NCI-H69 (cell line): ENCODE measurements at places on chromosomes 4 and X.

- peak; percentile 25 for DNase-seq
Measured at GRCh38 chrX:8820910-8821527, 19.8 kb upstream of the FAM9A start.

DNA sequence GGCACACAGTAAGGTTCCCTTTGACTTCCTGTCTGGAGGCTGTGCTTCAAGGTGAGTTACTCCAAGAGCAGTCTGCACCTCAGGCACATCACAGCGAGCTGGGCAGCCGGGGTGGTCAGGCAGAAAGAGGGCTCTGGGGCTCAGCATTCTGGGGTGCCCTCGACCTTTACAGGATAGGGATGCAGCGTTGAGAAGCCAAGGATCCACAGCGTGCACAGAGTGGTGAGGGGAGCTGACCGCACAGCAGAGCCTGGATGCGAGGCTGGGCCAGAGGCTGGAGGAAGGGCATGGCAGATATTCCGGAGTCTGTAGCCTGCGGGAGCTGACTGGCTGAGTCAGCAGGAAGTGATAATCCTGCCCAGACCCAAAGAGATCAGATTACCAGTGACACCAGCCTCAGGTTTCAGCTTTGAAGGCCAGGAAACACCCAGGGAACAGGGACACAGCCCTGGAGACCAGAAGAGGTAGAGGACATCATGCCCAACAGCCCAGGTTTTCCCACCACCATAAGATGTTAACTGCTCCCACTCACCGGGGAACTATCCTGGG lies 38.4 kb upstream of the PDLIM3 start:
- DNase-seq = no peak

GRCh38 chr4:47704693-47705325 lies 133.1 kb downstream of the CORIN start:
- DNase-seq = peak; percentile 29

DNA sequence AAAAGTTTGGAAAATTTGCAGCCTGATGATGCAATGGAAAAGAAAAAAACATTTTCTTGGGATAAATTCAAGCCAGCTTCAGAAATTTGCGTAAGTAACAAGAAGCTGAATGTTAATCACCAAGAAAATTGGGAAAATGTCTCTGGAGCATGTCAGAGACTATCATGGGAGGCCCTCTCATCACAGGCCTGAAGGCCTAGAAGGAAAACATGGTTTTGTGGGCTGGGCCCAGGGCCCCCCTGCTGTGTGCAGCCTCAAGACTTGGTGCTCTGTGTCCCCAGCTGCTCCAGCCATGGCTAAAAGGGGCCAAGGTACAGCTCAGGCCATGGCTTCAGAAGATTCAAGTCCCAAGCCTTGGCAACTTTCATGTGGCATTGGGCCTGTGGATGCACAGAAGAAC lies 1049.8 kb upstream of the GRIA3 start:
- no peak for DNase-seq

DNA sequence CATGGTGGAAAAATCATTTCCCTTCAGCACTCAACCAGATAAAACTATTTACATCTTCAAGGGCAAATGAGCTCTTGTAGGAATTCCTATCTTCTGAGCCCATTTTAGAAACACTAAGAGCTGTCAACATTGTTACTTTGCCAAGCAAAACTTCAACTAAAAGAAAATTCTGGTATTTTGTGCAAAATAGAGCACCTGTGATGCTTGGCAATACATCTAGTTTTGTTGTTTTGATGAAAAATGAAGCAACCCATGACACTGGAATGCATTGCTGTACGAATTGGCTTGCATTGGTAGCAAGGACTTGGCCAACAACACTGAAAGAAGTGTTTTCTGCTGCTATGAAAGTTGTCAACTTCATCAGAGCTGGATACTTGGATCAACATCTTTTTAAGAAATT lies 194.4 kb downstream of the COX18 start:
- DNase-seq = no peak

DNA sequence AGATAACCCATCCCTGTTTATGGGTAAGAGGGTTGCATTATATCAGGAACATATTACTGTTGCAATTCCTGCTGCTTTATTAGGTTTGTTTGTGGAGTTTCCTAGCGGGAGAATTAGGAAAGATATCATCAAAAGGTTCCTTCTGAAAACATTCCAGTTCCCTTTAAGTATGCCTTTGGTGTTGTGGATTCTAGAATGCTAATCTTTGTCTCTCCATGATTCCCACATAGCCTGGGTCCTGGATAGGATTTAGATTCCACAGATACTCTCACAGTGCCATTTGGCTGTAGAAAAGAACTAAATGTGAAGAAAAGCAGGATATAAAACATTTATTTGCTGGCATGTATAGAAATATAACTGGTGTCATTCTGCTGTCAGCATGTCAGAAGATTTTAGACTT lies 338.7 kb downstream of the PCDH18 start:
- no peak for DNase-seq

DNA sequence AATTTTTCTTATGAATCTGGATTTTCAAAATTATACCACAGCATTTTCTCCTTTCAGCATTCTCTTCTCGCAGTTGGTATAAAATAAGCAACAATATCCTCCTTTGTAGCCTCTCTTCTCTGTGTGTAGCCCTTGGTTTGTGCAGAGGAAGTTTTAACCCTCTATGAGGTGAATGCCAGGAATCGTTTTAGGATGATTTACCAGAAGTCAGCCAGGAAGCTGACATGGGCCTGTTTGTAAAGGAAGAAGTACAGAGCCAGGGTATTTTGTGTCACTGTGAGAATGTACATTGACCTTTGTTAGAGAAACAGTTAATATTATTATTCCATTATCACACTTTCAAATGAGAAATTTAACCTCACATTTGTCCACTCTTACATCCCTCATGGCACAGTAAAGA lies 88.9 kb upstream of the RPL34 start:
- DNase-seq = no peak
